ENCODE measurements at places on chromosomes 1 and 21. TPM values are rescaled to one million over a fixed set of nuclear protein-coding genes. Genes with fewer than 3 reads are reported as not detected.

DNA sequence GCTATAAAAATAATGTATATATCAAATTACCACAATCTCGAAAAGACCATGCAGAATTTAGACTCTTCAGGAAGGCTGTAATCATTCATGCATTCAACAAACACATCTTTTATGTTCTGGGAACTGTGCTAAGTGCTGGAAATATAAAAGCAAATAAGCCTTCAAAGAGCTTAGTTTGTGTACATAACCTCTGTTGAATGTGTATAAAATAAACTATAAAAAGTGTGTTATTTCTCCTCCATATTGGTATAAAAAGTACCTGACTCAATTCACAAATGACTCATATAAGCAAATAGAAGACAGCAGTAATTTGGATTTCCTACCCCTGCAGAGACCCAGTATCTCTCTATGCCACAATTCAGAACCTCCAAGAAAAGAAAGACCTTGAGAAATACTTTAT is 36.8 kb downstream of the RAB3GAP2 start:
- no peak for DNase-seq

The LCE6A gene
- total RNA-seq, result not detected

DNA sequence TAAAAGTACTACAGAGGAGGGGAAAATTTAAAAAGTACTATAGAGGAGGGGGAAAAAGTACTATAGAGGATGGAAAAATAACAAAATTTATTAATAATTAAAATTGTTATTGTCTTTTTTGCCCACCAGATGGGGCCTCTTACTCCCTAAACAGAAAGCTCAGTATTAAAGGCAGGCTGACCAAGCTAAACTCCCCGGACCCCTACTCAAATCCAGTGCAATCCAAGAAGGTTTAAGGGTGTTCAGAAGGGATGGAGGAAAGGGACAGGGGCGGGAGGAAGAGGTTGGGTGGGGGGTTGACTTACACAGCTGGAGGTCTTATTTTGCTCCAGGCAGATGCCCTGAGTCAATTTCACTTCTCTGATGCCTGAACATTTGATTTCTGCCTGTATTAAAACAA is 13.7 kb downstream of the CD34 start:
- no peak for DNase-seq

The TEX38 gene
- total RNA-seq, result not detected

The HMCN1 gene
- total RNA-seq, result 15.1 TPM

The ETV3L gene
- total RNA-seq, result not detected

The CGN gene
- total RNA-seq, result 137 TPM

GRCh38 chr1:160466961-160467360 is 56.1 kb downstream of the SLAMF6 start:
- no peak for DNase-seq

- DNase-seq, result no peak
Observed at GRCh38 chr1:205669341-205670149, 10.8 kb downstream of the SLC45A3 start.

The TMED5 gene
- total RNA-seq, result 20.4 TPM

GRCh38 chr1:24875991-24876506 is 54.0 kb downstream of the RUNX3 start:
- no peak for DNase-seq

DNA sequence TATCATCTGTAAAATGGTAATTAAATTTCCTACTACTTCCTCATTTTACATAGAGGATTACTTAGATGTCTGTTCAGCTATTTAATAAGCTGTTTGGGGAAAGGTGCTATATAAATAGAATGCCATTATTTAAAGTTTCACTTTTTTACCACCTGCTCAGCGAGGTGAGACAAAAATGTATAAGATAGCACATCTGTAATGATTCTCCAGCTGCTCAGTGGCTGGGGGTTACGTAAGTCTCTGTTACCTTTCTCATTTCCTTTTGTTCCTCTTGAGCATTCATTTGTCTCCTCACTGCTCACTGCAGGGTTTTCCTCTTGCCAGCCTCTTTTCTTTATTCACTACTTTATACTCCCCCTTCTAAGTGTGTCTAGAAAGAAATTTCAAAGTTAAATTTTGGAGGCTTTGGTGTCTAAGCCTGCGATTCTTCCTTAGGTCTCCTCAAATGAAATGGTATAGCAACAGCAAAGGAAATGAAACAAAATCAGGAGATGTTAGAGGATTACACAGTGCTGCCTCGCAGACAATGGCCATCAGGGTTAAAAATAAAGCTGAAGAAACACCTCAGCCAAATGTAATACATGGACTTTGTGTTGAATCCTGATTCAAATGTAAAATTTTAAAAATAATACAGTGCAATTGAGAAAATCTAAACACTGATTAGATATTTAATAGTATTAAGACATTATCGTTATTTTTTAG is 6.8 kb downstream of the RGS8 start:
- DNase-seq, result no peak

The ASPM gene
- 0.58 TPM for total RNA-seq

The POMGNT1 gene
- total RNA-seq, result 30.9 TPM

DNA sequence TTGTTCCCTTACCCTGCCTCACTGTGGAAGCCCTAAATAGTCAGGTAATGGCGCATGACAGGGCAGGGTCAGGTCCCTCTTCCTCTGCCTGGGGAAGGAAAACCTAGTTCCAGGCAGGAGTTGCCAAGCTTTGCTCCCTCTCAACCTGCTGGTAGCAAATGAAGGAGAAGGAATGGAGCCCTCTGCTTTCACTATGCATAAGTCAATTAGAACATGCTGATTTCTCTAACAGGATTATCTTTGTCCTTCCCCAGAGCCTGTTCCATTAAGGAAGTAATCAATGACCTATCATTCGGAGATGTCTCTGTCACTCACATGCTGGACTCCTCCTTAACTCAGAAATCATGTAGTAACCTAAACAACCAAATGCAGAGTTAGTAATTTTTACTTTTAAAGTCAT is 161.8 kb upstream of the NFIA start:
- DNase-seq, result no peak

The CPTP gene
- 6.7 TPM for total RNA-seq

DNA sequence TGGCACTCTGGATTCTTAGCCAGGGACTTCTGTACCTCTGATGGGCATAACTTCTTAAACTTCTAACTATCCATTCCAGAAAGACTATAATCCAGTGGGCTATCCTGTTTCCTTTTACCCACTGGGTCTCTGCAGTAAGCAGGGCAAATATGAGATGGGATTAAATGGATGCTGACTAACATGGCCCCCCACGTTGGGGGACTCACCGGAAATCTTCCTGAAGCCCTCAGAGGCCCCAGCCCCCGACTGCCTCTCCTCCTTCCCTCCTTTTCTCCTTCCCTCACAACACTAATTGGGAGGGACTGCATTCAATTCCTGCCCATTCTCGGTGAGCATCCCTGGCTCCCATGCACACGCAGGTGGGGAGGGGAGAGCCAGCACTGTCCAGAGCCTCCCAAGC is 70.1 kb downstream of the SSBP3 start:
- no peak for DNase-seq

DNA sequence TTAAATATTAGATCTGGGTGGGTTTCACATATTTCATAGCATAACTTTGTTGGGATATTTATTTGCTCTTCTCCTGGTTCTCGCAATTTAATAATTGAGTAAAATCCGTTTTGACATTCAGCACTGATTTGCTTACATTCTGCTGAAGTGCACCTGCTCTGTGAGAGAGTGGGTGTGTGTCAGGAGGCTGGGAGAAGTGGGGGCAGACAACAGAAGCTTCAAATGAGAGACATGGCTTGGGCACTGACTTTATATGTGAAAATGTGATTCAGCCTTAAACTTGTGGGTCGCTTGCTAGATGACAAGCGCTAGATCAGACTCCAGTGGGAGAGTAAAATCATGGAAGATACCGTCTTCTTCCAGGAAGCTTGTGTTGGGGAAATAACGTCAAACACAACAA is 32.4 kb upstream of the KCNA2 start:
- DNase-seq, result no peak

The KCNK1 gene
- 4.9 TPM for total RNA-seq

GRCh38 chr21:27269644-27270043 is 302.8 kb upstream of the ADAMTS5 start:
- no peak for DNase-seq

GRCh38 chr1:230279583-230279945 is 146.6 kb downstream of the PGBD5 start:
- no peak for DNase-seq

DNA sequence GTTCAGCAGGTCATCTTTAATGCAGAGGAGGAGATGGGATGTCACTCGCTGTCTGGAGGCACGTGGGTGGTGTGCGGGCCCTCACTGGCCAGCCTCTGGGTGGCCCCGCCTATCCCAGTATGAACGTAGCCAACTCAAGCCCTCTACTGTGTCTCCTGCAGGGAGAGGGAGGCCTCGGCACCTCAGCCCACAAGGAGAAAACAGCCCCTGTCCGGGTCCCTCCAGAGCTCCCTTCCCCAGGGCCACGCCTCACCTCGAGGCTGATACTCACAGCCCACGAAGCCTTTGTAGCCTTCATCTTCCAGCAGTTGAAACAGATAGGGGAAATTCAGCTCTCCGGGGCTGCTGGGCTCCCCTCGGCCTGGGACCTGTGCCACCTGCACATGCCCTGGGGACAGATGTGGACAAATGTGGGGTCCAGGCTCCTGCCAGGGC is 2.6 kb downstream of the HYI start:
- no peak for DNase-seq
